ENCODE measurements at places on chromosomes 1 and 21.

DNA sequence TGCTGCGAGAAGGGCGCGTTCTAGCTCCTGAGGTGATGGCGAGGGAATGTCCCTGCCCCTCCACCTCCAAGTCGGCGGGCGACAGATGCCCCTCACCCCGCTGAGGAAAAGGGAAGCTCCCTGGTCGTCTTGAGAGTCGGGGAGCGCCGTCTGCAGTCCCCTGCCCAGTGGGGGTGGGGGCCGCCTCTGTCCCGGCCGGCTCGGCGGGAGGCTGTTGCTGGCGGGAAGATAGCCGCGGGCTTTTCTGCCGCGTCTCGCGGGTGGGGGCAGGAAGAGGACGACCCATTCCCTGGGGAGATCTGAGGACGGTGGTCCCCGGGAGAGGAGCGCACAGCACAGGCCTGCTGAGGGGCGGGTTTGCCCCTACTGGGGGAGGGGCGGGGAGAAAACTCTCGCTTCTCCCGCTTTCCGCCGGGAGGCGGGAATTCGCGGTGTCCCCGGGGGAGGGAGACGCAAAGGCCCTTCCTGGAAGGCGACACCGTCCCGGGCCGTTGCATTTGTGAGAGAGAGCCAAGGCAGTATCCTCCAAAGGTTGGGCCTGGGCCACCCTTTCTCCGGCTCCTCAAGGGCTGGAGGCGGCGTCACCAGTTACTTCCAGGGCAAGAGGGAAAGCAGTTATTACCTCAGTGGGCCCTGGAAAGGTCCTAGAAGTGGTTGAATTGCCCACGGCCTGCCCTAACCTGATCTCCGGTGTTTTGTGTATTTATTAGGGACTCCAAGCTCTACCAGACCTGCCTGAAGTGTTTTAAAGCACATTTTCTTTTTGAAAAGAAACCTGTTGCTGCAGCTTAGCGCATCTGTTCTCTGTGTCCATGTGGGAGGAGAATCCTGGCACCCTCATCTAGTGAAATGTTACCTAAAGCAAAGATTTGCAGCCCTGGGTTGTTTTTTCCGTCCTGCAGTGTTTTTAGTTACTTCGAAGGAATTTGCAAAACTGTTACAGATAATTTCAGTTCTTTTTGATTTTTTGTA lies 648 bp downstream of the S100PBP start:
- peak; percentile 54 for DNase-seq

DNA sequence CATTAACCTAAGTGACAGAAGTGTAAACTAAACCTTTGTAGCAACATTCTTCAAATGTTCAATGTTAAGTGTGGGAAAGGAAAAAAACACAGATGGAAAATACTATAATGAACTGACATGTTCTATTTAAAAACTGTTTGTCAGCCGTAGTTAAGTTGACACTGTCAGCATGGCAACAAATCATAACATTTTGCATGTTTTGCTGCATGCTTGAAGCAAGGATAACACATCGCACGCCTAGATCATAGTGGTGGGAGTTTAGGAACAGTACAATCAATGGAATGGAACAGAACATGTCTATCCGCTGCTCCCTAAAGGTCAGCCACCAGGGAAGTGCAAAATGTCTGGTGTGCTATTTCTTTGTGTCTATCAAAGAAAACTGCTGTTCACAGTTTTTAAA lies 62.5 kb upstream of the ESRRG start:
- no peak for DNase-seq

DNA sequence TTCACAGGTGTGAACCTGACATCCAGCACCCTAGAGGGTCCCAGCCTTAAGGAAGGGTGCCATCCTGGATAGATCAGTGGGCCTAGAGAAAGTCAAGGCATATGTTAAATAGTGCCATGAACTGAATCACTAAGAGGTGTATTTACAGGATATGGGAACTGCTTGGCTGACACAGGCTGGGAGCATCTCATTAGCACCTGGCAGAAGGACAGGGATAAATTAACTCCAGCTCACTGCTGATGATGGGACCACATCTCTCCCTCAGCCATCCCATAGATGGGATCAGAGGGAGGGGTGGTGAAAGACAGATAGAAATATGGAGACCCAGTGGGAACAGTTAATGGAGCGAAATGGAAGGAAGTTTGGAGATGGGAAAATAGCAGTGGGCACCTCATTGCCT lies 122.0 kb downstream of the IGSF21 start:
- no peak for DNase-seq

- DNase-seq: no peak
Observed at GRCh38 chr1:21707086-21707840, 38.1 kb upstream of the RAP1GAP start.

DNA sequence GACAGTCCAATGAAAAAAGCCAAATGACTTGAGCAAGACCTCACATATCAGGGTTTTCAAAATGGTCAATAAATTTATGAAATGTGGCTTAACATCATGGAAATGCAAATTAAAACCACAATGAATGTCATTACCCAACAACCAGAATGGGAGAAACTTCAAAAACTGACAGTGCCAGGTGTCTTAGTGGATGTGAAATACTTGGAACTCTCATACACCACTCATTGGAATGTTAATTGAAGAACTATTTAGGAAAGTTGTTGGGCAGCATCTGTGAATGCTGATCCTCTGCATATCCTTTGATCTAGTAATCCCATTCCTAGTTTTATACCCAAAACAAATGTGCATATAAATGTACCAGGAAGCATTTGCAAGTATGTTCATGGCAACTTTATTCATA lies 19.2 kb upstream of the BACH1 start:
- DNase-seq: no peak

DNA sequence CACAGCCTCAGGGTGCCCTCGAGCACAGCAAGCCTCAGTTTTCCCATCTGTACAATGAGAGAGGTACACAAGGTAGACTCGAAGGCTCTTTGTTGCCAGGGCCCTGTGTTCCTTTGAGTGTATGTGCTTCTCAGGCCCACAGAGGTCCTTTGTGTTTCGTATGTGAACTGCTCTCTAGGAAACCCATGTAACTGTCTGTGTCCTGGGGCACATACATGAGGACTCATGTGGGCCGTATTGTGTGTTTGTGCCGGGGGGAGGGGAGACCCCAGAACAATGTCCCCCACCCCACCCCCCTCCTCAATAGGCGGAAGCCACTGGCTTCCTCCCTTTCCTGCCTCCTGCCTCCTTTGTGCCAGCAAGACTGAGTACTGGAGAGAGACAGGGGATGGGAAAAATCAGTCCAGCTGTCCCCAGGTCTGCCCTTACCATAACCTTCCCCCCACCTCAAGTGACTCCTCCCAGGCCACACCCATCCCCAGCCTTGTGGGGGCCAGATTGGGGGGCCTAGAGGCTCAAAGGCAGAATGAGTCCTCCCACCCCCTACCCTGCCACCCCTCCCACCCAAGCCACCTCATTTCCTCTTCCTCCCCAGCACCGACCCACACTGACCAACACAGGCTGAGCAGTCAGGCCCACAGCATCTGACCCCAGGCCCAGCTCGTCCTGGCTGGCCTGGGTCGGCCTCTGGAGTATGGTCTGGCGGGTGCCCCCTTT lies at the start of gene TIE1:
Gene TIE1 (plus strand): TSS at position 605 of the 717 bp plus-strand sequence. CDS start 90 bp downstream, at position 695.
- no peak for DNase-seq

GRCh38 chr1:32861904-32862695 lies 8.6 kb downstream of the FNDC5 start:
- DNase-seq: no peak

- no peak for DNase-seq
Observed at GRCh38 chr1:67892476-67893125, 59.3 kb upstream of the GNG12 start.

DNA sequence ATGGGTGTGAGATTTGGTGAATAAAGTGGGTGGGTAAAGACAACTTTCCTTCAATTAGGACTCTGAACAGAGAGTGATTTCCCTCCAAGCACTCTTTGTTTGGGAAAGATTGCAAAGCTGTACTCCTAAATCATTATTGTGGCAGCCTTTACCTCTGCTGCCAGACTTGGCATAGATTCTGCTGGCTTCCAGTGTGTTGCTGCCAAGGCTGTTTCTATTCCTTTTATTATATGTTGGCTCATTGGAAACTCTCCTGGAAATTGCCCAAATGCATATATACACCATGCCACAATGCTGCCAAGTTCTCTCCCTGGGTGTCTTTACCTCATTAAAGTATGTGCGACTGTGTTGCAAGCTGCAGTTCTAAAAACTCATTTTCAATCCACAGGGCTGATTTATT lies 668.0 kb downstream of the MRPL39 start:
- no peak for DNase-seq

DNA sequence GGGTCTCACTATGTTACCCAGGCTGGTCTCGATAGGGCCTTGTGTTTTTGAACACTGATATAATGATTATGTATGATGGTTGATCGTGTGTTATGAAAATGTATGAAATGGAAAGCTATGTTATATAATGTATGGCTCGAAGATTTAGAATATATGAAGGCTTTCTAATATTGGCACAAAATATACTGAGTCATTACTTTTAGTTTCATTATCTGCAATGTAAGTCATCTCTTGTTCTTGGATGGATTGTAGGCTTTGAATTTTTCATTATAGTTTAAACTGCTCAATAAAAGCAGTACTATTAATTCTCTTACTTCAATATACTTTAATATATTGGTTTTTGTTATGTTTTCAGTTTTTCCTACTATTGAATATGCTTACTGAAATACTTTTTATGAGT lies 10.1 kb downstream of the FMN2 start:
- no peak for DNase-seq

GRCh38 chr1:160451859-160452232 lies 51.5 kb downstream of the VANGL2 start:
- DNase-seq: no peak

DNA sequence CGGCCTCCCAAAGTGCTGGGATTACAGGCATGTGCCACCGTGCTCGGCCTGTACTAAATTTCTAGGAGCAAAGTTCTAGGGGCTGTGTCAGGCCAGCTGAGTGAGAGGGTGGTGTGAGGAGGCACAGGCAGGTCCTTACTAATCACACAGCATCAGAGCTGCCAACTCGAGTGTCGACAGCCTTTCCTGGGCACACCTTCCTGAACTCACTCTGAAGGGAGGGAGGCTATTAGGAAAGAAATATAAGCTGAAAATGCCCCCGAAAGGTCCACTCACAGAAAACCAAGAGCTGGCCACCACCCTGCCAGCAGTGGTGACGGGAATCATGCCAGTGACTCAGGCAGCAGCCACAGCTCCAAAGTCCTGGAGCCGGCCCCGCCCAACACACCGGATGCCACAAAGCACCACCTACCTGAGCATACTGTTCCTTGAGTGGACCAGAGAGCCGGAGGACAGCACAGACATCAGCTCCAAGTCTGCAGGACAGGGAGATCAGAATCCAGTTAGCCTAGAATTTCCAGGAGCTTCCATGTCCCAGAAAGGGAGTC lies 4.5 kb downstream of the PMVK start:
- no peak for DNase-seq

DNA sequence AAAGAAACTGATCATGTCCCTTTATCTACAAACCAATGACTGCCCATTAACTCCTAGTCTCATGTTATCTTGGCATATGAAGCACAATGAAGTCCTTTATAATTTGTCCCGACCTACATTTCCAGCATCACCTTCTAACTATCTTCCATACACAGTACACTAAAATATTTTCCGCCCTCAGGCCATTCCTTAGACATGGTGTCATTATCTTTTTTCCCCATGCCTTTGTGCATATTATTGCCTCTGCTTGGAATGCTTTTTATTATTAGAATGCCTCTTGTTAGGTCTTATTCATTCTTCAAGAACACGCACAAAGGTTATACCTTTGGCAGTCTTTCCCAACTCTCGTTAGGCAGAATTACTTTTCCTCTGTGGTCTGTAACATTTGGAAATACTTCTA lies 39.6 kb downstream of the ATG4C start:
- DNase-seq: no peak

GRCh38 chr1:215899901-215900300 lies 332.8 kb downstream of the KCTD3 start:
- DNase-seq: no peak

GRCh38 chr1:56284928-56285327 lies 294.4 kb downstream of the PLPP3 start:
- DNase-seq: no peak

GRCh38 chr1:23895082-23895481 lies 18.1 kb downstream of the CNR2 start:
- DNase-seq: no peak

GRCh38 chr1:182670032-182670749 lies 14.2 kb downstream of the RGS8 start:
- no peak for DNase-seq

- no peak for DNase-seq
Observed at GRCh38 chr1:170967042-170967910, 31.9 kb downstream of the MROH9 start.

GRCh38 chr1:106620521-106620954 lies 435.9 kb upstream of the PRMT6 start:
- no peak for DNase-seq

DNA sequence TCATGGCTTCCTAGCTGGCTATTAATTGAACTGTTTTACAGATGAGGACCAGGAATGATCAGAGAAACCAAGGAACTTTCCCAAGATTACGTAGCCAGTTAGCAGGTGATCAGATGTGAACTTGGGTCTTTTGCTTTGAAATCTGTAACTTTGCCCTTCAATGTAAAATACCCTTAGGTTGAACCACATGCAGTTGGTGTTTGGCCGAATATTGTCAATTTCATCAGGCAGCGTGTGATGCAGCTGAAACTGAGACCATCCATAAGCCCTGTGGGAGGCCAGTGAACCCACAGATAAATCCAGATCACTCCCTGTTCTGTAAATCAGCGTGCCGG lies 150.8 kb downstream of the ETS2 start:
- DNase-seq: no peak

DNA sequence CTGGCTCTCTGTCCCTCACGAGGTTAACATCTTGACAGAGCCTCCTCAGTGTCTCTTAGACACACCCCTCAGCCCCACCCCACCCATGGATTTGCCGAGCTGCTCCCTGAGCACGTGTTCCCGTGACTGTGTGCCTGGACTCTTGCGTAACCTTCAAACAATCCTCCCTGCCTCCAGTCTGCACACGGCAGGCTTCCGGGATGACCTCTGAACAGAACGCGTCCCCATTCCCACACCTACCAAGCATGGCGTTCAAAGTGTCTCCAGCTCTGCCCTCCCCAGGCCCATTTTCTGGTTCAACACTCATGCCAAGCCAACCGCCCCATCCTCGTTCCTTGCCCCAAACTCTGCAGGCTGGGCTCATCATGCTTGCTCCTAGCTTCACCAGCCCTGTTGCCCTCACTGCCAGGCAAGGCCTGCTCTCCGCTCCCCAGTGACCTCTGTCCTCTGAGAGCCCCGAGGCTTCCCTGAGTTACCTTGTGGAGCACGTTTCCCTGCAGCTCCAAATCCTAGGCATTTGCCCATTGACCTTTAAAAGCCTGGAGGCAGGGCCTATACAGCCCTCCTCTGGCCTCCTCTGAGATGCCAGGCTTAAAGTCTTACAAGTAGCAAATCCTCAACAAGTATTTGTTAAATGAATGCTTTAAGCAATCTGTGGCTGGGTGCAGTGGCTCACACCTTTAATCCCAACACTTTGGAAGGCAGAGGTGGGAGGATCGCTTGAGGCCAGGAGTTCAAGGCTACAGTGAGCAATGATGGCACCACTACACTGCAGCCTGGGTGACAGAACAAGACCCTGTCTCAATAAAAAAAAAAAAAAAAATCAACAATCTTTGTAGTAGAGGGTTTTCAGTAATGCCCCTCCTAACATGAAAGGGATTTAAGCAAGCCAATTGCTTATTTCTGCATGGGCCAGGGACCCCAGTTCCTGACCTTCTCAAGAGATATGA lies 5.0 kb downstream of the AGT start:
- no peak for DNase-seq

GRCh38 chr1:212858461-212859265 lies 588 bp downstream of the FLVCR1 start:
- peak; percentile 30 for DNase-seq

All from progenitor cell of endocrine pancreas (in vitro differentiated cells).